ENCODE measurements at places on chromosomes 5 and 9.

DNA sequence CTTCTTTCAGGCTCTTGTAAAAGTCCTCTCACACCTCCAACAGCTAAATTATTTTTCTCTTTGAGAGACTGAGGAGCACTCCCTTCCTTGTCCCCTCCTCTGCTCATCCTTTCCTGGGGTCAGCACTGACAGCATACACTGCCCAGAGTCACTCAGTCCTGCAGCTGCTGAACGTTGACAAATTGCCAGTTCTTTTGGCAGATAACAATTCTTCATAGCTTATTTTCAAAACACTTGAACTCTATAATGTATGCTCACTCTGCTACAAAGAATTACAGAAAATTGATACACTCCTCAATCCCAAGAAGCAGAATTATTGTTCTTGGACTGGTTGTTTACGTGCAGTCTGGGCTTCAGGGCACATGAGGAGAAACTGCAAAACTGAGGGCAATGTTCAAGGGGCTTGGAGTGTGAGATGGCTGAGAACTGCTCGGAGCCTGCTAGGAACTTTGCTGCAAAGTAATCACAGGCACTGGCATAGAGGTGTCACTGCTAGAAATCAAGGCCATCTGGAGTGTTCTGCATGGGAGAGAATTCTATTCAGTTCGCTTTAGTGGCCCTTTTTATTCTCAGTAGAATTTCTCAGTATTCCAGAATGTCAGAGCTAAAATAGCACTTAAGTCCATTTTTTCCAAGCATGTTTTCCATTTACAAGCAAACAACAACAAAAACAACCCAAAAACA, 96.4 kb upstream of the SPOCK1 start:
- no peak for DNase-seq

DNA sequence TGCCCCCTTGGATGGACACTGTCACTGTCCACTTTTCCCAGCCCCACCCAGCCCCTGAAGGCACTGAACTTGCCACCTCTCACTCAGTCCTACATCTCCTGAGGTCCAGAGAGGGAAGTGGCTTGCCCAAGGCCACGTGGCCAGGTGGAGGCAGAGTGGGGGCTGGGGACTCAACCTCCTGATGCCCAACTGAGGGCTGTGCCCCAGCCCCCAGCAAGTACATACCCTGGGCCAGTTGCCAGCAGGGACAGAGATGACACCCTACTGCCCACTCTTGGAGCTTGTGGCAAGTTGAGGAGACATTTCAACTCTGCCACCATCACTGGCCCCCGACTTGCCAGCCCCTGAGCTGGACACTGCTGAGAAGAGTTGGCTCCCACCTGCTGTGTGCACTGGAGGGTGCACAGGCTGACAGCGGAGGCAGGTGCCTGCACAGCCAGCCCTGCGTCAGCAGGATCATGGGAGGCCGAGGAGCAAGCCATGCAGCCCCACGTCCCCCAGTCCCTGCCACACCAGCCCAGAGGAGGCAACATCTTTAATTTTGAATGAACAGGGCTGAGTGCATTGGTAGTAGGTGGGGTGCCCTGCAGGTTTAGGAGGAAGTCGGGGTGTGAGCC, 39.4 kb downstream of the UNC5A start:
- DNase-seq: no peak

DNA sequence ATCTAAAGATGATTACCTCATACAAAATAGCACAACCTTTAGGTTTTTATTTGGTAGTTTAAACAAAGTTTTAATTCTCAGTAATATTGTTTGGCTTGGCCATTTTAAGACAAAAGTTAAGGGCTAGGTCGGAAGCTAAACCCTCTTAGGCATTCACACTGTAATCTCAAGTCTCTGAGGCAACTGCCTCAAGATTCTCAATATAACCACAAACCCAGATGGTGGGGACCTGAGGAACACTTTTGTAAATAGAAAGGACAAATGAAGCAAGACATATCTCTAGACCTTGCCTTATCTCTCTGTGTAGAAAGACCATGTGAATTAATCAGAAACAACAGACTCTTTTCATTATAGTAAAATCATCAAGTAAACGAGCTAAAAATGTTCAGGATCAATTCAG, 500.2 kb upstream of the CDH6 start:
- DNase-seq: no peak

GRCh38 chr5:90168399-90168798, 241.2 kb downstream of the CETN3 start:
- no peak for DNase-seq

DNA sequence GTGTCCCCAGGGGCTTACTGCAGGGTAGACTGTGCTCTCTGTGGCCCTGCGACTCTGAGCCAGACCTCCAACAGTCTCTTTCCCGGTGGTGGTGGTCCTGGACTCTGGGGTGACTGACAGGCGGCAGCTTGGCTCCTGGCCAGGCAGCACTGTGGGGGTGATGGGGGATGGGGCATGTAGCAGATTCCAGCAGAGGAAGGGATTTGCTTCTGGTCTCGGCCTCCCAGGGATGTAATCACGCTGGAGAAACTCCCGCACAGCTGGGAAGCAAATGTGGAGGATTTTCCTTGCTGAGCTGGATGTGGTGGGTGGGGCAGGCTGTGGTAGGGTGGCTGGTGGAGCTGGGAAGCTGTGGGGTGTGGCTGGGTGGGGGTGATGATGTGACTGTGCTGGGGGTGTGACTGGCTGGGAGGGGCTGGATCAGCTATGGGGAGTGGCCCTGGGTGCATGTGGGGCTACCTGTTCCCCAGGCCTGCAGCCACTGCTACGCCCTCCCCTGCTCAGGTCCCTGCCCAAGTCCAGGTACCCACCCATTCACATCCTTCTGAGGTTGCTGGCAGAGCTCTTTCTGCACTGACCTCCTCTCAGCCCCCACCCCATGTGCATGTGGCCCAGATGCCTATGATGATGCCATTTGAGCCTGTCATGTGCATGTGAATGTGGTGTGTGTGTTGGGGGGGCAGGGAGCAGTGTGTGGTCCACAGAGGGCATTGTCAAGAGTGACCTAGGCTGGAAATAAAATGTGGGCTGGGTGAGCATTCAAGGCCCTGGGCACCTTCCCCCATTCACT, 3.8 kb downstream of the NDST1 start:
- DNase-seq: no peak

GRCh38 chr5:32621256-32621655, 35.9 kb downstream of the SUB1 start:
- no peak for DNase-seq

GRCh38 chr5:38827525-38827924, 18.3 kb upstream of the OSMR start:
- no peak for DNase-seq

DNA sequence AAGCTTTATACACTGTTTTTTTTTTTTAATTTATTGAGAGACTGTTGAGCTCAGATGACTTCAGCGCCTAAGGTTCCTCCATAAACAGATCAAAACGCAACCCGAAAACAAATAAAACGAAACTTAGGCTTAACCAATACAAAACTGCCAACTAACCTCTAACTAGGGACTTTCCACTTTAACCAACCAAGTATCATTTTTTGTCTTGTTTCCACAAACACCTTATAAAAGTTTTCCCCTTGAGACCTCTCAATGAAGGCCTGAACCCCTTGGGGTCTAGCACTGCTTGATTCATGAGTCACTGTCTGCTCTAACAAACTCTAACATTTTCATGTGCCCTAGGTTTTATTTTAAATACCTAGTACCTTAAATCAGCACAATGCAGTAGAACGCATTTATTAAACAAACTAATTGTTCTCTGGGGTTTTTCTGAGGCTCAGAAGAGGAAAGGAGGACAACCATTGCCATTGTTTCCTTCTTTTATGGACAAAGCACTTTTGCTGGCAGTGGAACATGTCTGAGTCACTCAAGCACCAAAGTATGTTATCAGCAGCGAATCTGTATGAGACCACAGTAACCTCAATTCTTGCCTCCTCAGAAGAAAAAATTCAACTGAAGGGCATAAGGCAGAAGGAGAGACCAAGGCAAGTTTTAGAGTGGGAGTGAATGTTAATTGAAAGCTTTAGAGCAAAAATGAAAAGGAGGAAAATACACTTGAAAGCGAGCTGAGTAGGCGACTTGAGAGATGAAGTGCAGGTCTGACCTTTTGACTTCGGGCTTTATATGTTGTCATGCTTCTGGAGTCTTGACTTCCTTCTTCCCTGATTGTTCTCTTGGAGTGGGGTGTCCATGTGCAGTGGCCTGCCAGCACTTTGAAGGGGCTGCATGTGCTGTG, 97.7 kb upstream of the HCN1 start:
- no peak for DNase-seq

DNA sequence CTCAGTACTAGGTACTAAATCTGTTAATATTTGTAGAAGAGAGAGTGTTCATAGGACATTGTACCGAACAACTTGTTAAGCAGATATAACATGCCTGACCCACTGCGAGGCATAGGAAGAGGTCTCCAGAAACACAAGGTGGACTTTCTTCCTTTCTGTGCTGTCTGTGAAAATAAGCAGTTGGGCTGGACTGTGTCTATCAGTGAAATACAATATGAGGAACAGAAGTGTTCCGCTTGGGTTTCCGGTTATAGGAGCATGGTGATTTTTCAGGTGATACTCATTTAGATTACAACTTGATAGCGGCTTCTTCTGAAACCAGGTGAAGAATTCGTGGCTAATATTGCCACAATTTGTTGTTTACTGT, 60.9 kb upstream of the TLR4 start:
- no peak for DNase-seq

DNA sequence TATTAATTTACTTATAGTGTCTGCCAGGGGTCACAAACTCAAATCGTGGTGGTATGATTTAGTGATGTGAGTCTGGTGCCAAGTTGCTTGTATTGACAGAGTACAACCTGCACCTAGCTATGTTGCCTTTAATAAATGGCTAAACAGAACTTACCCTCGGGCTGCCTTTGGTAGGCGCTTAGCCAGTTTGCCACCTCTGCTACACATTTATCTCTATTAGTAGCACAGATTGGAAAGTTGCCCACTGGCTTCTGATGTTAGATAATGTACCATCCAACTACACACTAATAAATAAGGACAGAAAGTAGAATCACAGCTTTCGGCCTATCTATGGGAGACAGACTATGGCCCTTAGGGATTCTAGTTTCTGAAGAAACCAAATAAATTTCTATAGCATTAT, 368.4 kb downstream of the MAN2A1 start:
- DNase-seq: no peak

DNA sequence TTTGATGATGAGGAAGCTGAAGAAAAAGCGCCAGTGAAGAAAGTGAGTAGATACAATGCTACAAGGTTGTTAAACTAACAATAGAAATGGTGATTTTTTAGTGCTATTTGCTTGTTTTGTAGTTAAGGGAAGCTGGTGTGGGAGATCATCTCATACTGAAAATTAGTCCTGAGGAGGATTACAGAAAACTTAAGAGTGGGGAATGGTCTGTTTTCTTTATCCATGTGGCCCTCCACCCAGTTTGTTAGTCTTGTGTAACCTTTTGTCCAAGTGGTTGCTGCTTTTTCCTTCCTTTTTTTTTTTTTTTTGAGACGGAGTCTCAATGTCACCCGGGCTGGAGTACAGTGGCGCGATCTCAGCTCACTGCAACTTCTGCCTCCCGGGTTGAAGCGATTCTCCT, 12.5 kb downstream of the NPM1 start:
- DNase-seq: no peak

DNA sequence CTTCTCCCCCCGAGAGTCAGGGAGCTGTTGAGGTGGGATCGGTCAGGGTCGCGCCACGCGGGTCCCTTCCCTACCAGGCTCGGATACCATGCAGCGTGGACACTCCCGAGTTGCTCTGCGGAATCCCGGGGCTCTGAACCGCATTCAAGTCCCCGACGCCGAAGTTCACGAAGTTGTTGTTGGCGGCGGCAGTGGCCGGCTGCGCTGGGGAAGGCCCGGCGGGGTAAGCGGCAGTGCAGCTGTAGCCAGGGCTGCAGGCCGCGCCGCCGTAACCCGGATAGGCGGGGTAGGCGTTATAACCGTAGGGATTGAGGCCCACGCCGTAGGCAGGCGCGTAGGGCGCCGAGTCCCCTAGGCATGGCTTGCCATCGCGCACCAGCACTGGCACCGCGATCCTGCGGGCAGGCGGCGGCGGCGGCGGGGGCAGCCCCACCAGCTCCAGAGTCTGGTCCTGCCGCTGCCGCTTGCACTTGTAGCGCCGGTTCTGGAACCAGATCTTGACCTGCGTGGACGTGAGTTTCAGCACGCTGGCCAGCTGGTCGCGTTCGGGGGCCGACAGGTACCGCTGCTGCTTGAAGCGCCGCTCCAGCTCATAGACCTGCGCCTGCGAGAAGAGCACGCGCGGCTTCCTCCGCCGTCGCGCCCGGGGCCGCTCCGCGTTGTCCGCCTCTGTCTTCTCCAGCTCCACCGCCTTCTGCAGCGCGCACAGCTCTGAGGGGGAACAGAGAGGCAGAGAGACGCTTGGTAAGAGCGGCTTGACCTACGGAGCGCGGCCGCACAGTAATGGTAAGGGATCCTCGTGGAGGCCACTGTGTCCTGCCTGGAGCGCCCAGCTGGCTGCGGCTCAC, 2.3 kb downstream of the NKX2-5 start:
- DNase-seq: no peak

GRCh38 chr5:95531491-95531890, 23.3 kb downstream of the SKIC3 start:
- DNase-seq: no peak

GRCh38 chr9:131095666-131096268, 564 bp upstream of the AIF1L start:
- DNase-seq: no peak

DNA sequence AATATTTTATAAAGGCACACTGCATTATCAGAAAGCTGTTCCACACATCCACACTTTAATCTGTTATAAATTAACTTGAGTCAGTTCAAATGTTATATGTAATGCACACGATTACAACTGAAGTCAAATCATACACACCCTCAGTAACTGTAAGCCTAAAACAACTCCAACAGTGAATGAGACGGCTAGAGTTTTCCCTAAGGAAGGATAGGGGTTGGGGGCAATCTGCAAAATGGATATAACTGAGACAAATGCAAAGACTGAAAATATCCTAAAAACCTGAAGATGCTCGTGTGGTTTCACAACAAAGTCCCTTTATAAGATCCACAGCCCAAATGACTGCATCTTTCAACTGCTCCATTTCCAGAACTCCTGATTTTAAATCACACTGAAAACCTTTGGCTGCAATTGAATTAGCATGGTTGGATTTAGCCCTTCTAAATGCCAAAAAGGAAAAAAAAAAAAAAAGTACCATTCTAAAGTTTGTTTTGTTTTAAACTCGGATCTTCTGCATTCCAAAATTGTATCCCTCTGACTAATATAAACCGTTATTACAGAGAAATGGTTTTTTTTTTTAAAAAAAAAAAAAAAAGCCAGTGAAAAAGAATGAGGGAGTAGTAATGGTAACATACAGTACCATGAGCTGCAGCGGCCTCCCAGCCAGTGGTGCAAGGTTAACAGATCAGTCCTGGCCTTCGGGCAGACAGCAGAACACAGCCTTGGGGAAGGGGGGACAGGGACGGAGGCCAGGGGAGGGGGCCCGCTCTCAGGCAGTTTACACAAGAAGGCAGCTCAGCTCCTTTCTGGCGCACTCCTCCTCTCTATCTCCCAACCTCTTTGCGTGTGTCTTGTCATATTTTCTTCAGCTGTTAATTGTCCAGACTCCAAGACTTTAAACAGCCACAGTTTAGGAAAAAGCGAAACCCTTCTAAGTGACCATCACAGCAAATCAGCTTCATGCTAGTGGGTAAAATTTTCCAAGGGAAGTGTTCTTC, 166.1 kb downstream of the BNC2 start:
- no peak for DNase-seq

GRCh38 chr5:148748702-148749392, 77.6 kb upstream of the ADRB2 start:
- DNase-seq: no peak

GRCh38 chr9:128025736-128026135, 41.4 kb downstream of the NAIF1 start:
- no peak for DNase-seq

All from cortex of kidney (tissue), 1 donor.